ENCODE measurements at places on chromosomes 4 and X. TPM values are rescaled to one million over a fixed set of nuclear protein-coding genes. Genes with fewer than 3 reads are reported as not detected.

- DNase-seq, result no peak
- H3K36me3 ChIP-seq, result peaks cover 7% of the 10 kb centered on the region
- no peaks in the 10 kb centered on the region for H3K27me3 ChIP-seq
- peaks cover 10% of the 10 kb centered on the region for H3K4me1 ChIP-seq
These were observed 140.5 kb downstream of the LRBA start for GRCh38 chr4:150874338-150875226.

The IQCM gene
- not detected for total RNA-seq

The FGF2 gene
- total RNA-seq, result not detected

GRCh38 chr4:76836860-76837562 is 60.9 kb downstream of the SOWAHB start:
- H3K36me3 ChIP-seq, result no peaks in the 10 kb centered on the region
- H3K4me3 ChIP-seq, result no peak overlapping the region
- DNase-seq, result no peak
- no peaks in the 10 kb centered on the region for H3K4me1 ChIP-seq
- no peak overlapping the region for H3K27ac ChIP-seq

DNA sequence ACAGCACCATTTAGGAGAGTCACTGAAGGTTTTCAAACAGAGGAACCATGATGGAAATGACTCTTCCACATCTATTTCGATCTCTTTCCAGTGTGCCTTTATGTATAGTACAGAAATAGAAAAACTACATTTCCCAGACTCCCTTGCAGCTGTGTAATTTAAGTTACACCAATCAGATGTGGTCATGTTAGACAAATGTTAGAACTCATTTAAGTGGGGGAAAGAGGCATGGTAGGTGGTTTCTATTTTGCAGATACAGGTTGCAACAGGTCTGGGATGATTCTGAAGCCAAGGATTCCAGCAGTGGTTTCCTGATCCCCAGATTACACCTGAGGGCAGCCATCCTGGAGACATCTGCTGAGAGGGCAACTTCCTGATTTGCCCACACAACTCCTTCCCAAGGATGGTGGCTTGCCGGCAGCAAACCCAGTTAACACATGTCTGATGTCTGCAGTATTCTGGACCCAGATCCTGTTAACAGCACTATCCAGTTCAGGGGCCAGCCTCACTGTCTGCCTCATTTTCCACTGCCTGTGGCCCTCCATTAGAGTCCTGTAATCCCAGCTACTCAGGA is 38.7 kb upstream of the PDK3 start:
- H3K4me1 ChIP-seq, result no peaks in the 10 kb centered on the region
- H3K27ac ChIP-seq, result peak overlapping the region; percentile 29
- H3K36me3 ChIP-seq, result no peaks in the 10 kb centered on the region
- no peaks in the 10 kb centered on the region for H3K27me3 ChIP-seq
- no peak for DNase-seq
- no peak overlapping the region for H3K4me3 ChIP-seq

GRCh38 chr4:42789041-42789567 is 103.4 kb upstream of the GRXCR1 start:
- no peak overlapping the region for H3K27ac ChIP-seq
- peaks cover 2% of the 10 kb centered on the region for H3K36me3 ChIP-seq
- no peaks in the 10 kb centered on the region for H3K27me3 ChIP-seq
- H3K4me3 ChIP-seq, result no peak overlapping the region

DNA sequence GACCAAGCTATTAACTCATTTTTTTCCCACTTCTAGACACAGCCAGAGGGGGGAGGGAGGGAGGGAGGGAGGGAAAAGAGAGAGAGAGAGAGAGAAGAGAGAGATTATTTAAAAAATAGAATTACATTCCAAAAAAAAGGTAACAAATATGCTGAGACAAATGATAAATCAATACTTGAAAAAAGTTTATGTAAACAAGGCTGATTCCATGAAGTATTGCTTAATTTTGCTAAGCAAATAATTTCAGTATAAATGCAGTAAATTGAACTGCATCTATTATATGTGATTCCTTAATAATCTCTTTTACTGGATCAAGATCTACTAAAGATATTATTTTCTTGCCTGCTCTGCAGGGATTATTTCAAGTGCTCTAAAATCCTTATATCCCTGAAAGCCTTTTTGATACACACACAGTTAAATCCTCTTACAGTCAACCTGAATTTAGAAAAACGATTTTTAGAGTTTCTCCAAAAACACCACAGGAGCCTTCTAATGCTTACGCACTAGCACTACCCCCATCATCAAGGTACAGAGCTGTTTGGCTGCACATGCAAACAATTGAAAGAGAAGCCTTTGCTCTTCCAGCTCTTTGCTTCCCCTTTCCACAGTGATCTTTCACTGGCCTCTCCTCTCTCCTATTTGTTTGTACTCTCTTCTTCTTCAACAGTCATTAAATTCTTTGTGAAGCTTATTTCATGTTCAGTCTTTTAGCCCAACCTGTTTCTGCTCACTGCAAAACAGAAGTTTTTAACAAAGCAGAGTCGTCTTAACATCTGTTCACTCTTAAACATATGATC is 426.3 kb upstream of the FAM241A start:
- no peak overlapping the region for H3K4me3 ChIP-seq
- no peak for DNase-seq
- no peaks in the 10 kb centered on the region for H3K27me3 ChIP-seq

The HSFX4 gene
- not detected for total RNA-seq

The NXF3 gene
- not detected for total RNA-seq

DNA sequence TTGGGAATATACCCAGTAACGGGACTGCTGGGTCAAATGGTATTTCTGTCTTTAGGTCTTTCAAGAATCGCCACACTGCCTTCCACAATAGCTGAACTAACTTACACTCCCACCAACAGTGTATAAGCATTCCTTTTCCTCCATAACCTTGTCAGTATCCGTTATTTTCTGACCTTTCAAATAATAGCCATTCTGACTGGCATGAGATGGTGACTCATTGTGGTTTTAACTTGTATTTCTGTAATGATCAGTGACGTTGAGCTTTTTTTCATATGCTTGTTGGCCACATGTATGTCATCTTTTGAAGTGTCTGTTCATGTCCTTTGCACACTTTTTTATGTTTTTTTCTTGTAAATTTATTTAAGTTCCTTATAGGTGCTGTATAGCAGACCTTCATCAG is 81.2 kb downstream of the ADAM29 start:
- no peaks in the 10 kb centered on the region for H3K36me3 ChIP-seq
- H3K27ac ChIP-seq, result no peak overlapping the region
- H3K4me1 ChIP-seq, result no peaks in the 10 kb centered on the region
- H3K4me3 ChIP-seq, result no peak overlapping the region

GRCh38 chrX:82218361-82218760 is 1016.5 kb downstream of the SH3BGRL start:
- H3K27me3 ChIP-seq, result no peaks in the 10 kb centered on the region
- no peaks in the 10 kb centered on the region for H3K36me3 ChIP-seq

DNA sequence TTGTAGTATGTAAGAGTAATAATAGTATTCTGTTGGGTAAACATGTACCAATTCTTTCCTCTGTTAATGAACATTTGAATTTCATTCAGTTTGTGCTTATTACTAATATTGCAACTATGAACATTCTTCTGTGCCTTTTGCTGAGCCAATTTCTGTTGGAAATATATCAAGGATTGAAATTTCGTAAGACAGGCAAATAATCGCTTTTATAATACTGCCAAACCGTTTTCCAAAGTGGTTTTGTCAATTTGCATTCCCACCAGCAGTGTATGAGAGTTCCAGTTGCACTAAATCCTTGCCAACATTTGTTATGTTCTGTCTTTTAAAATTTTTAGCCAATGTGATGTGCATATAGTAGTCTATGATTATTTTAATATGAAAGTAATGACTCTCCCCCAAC is 38.6 kb downstream of the MAGEB17 start:
- no peaks in the 10 kb centered on the region for H3K4me1 ChIP-seq
- no peak overlapping the region for H3K4me3 ChIP-seq
- DNase-seq, result no peak

The BCLAF3 gene
- total RNA-seq, result 10.0 TPM

DNA sequence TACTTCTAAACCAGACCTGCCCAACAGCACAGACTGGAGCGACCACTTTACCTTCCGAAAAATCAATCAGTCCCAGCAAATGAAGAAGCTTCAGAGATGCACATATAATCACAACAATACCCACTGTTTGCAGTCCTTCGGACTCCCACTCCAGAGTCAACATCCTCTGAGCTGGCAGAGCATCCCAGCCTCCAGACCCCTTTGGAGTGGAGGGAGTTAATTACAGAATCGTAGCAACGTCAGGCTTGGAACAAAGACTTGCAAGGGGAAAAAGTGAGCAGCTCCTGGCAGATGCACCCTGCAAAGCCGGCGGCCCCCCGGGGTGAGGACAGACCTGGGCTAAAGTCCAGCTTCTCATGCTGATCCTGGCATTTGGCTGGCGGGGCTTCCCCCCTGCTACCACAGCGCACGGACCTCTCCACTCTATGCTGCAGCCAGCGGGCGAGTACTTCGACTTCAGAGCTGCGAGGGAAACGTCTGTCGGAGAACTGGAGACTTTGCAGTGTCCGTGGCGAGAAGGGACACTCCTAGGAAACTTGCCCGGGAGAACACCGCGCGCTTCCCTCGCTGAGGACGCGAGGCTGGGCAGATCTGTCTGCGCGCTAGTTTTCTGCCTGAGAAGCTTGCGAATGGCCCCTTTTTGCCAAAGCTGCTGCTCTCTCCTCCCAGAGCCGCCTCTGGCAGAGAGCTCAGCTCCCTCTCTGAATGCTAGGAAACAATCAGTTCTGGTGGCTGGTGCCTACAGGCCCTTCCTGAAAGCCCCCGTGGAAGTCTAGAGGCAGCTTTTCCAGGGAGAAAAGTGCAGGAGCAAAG is 283.7 kb downstream of the PACRGL start:
- H3K4me1 ChIP-seq, result no peaks in the 10 kb centered on the region
- H3K27me3 ChIP-seq, result peaks cover 26% of the 10 kb centered on the region
- DNase-seq, result no peak
- no peaks in the 10 kb centered on the region for H3K36me3 ChIP-seq
- no peak overlapping the region for H3K4me3 ChIP-seq

The USP17L11 gene
- total RNA-seq, result not detected

The PNMA3 gene
- 6.3 TPM for total RNA-seq

- H3K4me1 ChIP-seq, result no peaks in the 10 kb centered on the region
These were observed 62.7 kb upstream of the SCML1 start for GRCh38 chrX:17674601-17675000.

- no peaks in the 10 kb centered on the region for H3K36me3 ChIP-seq
- H3K4me3 ChIP-seq, result no peak overlapping the region
- no peak overlapping the region for H3K27ac ChIP-seq
- no peaks in the 10 kb centered on the region for H3K4me1 ChIP-seq
These were observed 200.4 kb downstream of the DACH2 start for GRCh38 chrX:86348669-86349068.
